Activated naive CD4-positive, alpha-beta T cell treated with anti-CD3 and anti-CD28 coated beads, Interleukin-2, amount 50 U/mL, for 16 hours (primary cell): ENCODE measurements at places on chromosomes 1 and 21.

DNA sequence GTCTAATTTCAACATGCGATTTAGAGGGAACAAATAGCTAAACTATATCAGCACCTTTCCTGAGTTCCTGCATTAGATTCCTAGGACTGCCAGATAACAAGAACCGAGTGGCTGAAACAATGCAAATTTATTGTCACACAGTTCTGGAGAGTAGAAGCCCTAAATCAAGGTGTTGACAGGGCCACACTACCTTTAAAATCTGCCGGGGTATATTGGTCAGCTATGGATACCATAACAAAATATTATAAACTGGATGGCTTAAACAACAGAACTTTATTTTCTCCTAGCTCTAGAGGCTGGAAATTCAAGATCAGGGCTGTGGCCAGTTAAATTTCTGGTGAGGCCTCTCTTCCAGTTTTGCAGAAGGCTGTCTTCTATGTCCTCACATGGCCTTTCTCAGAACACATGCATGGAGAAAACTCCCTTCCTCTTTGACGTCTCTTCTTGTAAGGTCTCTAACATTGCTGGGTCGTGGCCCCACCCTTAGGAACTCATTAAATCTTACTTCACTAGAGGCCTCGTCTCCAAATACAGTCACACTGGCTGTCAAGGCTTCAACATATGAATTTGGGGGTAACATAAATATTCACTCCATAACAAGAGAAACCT lies 144.3 kb downstream of the FCRL5 start:
- DNase-seq, result no peak

DNA sequence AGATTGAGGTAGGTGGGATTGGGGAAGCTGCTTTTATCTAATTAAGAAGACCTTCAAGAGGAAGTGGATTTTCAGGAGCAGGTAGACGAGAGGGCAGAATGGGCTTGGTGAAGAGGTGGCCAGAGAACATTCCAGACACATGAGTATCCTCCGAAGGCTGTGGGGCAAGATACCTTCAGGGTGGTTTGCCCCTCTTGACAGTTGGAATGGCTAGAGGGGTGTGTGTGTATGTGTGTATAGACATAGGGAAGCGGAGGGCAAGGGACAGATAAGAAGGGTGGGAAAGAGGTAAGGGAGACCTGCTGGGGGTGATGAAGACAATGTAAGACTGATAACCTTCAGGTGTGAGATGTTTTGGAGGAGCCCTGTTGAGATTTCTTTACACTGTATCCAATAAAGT lies 46.8 kb upstream of the TSPAN2 start:
- no peak for DNase-seq

DNA sequence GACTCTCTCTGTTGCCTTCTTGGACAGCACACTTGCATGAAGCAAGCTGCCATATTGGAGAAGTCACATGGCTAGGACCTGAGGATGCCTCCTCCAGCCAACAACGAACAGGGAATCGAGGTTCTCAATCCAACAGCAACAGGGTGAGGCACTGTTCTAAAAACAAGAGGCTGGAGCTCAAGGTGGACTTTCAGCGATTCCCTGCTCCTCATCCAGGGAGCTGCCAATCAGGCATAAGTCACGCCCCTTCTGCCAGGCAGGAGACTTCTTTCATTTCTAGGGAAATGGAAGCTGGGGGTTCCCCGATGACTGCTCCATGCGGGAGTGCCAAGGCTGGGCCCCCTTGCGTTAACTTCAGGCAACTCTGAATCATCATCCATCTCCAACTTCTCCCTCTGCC lies 22.7 kb upstream of the IFNAR1 start:
- no peak for DNase-seq

GRCh38 chr1:115088871-115089419 lies 358 bp downstream of the TSPAN2 start:
- no peak for DNase-seq

DNA sequence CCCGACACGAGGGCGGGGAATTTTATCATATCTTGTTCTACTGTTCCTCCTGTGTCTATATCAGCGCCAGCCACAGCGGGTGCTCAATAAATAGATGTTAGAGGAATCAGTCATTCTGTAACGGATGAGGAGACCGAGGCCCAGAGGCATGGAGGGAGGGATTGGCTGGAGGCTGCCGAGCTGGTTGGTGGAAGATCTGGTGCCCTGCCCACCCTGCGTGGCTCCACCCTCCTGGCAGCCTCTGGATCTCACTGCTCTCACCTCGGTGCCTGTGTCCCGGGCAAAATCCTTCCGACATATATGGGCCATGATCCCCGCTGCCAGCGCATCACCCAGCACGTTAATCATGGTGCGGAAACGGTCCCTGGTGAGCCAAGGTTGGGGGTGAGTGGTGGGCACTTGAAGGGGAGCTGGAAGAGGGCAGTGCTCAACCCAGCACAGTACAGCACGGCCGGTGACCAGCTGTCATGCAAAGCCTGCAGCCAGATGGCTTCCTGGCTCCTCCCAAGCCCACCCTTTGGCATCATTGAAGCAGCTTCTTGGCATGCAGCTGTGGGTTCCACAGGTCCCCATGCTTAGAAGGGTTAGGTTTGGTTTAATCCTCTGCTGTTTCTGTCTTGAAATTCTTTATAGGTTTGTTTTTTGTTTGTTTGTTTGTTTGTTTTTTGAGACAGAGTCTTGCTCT lies 26.7 kb downstream of the PODN start:
- DNase-seq, result no peak

DNA sequence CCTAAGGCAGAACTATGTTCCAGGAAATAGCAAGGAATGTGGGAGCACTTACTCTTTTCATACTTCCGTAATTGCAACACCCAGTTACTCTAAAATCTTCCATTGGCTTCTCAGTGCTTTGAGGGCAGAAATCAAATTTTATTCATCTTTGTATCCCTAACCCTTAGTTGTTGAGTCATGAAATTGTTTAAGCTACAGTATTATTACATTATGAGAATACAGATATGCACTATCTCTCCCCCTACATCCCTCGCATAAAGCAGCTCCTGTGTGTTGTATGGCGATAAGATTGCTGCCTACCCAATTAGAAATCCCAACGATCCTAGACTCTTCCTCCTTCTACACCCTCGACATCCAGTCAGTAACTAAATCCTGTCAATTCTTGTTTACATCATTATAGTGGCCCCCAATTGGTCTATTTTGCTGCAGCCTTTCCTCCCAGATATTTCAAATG lies 2.6 kb downstream of the AIDA start:
- DNase-seq, result no peak

GRCh38 chr1:22930240-22930912 lies 42.3 kb downstream of the LACTBL1 start:
- no peak for DNase-seq

GRCh38 chr1:223487887-223488259 lies 94.7 kb downstream of the CCDC185 start:
- no peak for DNase-seq

DNA sequence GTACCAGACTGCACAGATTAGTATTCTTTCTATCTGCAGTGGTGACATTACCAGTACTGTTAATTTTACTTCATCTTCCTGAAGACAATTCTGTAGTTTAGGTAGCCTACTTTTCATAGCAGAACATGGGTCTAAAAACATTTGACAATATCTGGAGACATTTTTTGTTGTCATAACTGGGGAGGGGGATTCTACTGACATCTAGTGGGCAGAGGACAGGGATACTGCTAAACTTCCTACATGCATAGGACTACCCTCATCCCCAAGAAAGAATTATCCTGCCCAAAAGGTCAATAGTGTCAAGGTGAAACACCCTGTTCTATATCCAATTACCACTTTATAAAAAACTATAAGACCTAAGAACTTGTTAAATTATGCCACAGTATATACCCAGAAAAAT lies 3.4 kb upstream of the ARHGAP29 start:
- no peak for DNase-seq

- no peak for DNase-seq
Observed at GRCh38 chr1:108848806-108849205, 8.1 kb downstream of the AKNAD1 start.

DNA sequence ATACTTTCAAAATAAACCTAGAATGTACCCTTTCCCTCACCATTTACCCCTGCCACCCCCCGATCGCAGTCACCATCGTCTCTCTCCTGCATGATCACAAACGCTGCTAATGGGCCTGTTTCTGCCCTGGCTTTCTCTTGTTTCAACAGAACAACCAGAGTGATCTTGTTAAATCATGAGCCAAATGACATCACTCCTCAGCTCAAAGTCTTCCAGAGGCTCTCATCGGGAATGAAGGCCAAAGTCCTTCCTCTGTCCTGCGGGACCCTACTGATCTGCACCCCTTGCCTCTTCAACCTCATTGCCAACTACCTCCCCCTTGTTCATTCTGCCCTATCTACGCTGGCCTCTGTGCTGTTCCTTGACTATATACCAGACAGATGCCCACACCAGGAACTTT lies 39.4 kb upstream of the PTGFRN start:
- DNase-seq, result no peak

DNA sequence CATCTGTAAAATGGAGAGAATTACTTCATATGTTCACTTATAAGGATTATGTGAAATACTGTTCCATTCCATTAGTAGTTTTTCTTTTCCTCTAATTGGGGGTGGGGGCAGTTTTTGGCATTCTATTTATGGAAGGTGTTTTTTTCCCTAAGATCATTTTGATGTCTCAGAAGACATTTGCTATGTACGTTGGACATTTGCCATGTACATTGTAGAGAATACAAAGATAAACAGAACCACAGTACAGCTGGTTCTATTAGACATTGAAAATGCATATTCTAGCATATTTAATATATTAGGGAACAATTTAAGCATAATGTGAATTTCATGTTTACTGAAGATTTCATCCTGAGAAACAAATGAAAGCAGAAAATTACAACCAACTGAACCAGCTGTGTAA lies 98.5 kb downstream of the PTBP2 start:
- no peak for DNase-seq

GRCh38 chr1:17912491-17912890 lies 157.4 kb downstream of the ACTL8 start:
- DNase-seq, result no peak

DNA sequence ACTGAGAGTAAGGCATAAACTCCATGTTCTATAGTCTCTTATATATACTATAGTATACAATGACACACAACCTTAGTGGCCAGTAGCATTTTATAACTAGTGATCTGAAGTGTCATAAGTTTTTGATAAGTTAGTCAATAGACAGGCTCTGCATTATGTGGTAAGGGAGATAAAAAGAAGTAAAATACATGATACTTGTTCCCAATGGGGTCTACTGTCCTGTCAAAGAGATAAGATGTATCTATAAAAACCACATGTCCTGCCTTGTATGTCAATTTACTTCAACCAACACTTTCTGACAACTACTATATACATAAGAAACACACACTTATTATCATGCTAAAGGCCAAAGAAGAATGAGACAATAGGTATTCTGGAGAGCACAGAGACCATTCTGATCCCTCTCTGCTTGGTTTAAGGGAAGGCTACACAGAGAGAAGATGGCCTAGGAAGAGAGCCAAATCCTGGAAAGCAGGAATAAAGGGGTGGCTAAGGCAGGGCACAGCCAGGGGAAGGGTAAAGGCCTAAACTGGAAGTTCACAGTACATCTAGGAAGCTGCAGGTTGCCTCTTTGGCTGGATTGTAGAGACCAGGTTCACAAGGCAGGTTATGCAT lies 91.4 kb downstream of the LYST start:
- no peak for DNase-seq
